ENCODE measurements at places on chromosomes 1 and 21. TPM values are rescaled to one million over a fixed set of nuclear protein-coding genes. Genes with fewer than 3 reads are reported as not detected.

FLG2 gene
- not detected for total RNA-seq

DNA sequence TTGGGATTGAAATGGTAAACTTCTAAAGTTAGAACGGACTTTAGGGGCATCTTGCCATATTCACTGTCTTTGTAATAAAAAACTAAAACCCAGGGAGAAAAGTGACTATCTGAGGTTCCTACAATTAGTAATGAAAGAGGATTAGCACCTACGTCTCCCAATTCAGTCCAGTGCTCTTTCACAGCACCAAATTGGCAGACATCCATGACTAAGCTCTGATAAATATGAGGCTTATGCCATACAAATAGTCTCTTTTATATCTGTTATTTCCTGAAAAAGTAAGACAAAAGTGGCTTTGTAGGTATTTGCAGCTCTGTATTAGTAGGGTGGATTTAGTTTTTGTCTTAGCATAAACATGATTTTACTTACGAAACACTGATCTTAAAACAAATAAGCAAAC lies 315.0 kb upstream of the NRIP1 start:
- H3K4me3 ChIP-seq: no peak overlapping the region
- H3K36me3 ChIP-seq: no peaks in the 10 kb centered on the region
- no peaks in the 10 kb centered on the region for H3K4me1 ChIP-seq
- H3K27me3 ChIP-seq: no peaks in the 10 kb centered on the region

GRCh38 chr1:27941671-27942540 lies 7.1 kb downstream of the SMPDL3B start:
- H3K27me3 ChIP-seq: peaks cover 10% of the 10 kb centered on the region
- H3K4me3 ChIP-seq: no peak overlapping the region

NBPF6 gene
- total RNA-seq: not detected

GRCh38 chr1:184158896-184159681 lies 107.6 kb downstream of the TSEN15 start:
- no peak overlapping the region for H3K4me3 ChIP-seq
- H3K27ac ChIP-seq: no peak overlapping the region
- DNase-seq: no peak
- H3K4me1 ChIP-seq: peaks cover 10% of the 10 kb centered on the region

SPRR1B gene
- 274 TPM for total RNA-seq

CD1E gene
- total RNA-seq: not detected

DNA sequence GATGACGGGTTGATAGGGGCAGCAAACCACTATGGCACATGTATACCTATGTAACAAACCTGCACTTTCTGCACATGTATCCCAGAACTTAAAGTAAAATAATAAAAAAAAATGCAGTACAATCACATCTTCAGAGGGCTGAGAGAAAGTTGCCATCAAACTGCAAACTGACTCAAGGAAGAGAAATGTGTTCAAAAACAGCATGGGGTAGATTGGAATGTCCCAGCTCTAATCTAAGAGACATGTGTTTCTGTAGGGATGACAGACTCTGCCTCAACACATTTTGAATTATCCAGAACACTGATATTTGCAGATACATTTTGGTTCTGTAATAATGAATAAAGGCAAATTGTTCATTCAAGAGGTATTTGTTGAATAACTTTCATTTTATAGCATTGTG lies 171.2 kb upstream of the RUNX1 start:
- H3K36me3 ChIP-seq: no peaks in the 10 kb centered on the region
- no peak overlapping the region for H3K27ac ChIP-seq
- no peak overlapping the region for H3K4me3 ChIP-seq

- H3K27me3 ChIP-seq: no peaks in the 10 kb centered on the region
- H3K36me3 ChIP-seq: peaks cover 16% of the 10 kb centered on the region
- no peaks in the 10 kb centered on the region for H3K4me1 ChIP-seq
- no peak for DNase-seq
- no peak overlapping the region for H3K4me3 ChIP-seq
Measured at GRCh38 chr1:59845091-59845490, 30.3 kb downstream of the HOOK1 start.

GRCh38 chr1:182731852-182732575 lies 47.6 kb upstream of the RGS8 start:
- H3K27me3 ChIP-seq: no peaks in the 10 kb centered on the region
- DNase-seq: no peak
- no peak overlapping the region for H3K4me3 ChIP-seq
- no peak overlapping the region for H3K27ac ChIP-seq
- no peaks in the 10 kb centered on the region for H3K36me3 ChIP-seq
- no peaks in the 10 kb centered on the region for H3K4me1 ChIP-seq

DNA sequence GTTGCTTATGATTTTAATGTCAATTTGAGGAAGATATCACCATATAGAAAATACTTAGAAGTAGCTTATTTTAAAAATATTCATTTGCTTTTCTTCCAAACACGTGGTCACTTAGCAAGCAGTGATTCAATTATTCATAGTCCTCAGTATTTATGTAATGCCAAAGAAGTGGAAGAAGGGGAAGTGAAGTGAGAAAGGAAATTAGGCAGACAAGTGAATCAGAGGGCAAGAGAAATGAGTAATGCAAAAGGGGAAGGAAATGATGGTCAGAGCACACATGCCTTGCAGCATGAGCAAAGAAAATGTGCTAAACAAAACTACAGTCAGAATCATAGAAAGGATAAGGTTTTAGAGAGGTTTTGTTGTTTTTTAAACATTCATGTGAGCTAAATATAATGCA lies 31.8 kb downstream of the SDCCAG8 start:
- peaks cover 6% of the 10 kb centered on the region for H3K4me1 ChIP-seq
- no peak overlapping the region for H3K27ac ChIP-seq
- H3K4me3 ChIP-seq: no peak overlapping the region
- H3K36me3 ChIP-seq: peaks cover 34% of the 10 kb centered on the region
- H3K27me3 ChIP-seq: no peaks in the 10 kb centered on the region

DNA sequence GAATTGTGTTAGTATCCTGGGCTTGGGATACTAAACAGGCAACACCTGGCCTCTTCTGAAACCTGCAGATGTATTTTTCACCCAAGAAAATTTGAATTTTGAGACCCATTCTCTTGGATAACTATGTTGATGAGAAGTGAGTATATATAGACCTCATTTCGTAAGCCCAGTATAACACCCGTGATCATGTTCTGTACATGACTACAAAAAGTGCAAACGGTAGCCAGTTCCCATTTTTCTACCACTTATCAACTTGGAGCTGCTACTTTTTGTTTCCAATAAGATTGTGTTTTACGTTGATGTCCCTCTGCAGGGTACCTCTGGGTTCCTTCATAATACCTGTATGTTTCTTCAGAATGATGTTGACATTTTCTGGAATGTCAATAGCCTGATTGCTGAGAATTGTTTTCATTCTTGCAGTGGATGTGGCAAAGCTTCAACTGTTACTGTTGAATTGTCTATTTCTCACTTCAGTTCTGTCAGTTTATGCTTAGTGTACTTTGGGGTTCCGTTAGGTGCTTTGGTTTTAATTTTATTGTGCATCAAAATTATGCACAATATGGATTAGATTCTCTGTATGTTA lies 48.1 kb downstream of the ZFYVE9 start:
- DNase-seq: no peak
- H3K4me3 ChIP-seq: no peak overlapping the region
- H3K27me3 ChIP-seq: no peaks in the 10 kb centered on the region
- peaks cover 9% of the 10 kb centered on the region for H3K4me1 ChIP-seq
- no peak overlapping the region for H3K27ac ChIP-seq

VHLL gene
- not detected for total RNA-seq

GRCh38 chr1:21517660-21518480 lies 8.6 kb downstream of the ALPL start:
- H3K27me3 ChIP-seq: peaks cover 3% of the 10 kb centered on the region
- H3K27ac ChIP-seq: no peak overlapping the region
- peaks cover 14% of the 10 kb centered on the region for H3K4me1 ChIP-seq
- no peak overlapping the region for H3K4me3 ChIP-seq

DNA sequence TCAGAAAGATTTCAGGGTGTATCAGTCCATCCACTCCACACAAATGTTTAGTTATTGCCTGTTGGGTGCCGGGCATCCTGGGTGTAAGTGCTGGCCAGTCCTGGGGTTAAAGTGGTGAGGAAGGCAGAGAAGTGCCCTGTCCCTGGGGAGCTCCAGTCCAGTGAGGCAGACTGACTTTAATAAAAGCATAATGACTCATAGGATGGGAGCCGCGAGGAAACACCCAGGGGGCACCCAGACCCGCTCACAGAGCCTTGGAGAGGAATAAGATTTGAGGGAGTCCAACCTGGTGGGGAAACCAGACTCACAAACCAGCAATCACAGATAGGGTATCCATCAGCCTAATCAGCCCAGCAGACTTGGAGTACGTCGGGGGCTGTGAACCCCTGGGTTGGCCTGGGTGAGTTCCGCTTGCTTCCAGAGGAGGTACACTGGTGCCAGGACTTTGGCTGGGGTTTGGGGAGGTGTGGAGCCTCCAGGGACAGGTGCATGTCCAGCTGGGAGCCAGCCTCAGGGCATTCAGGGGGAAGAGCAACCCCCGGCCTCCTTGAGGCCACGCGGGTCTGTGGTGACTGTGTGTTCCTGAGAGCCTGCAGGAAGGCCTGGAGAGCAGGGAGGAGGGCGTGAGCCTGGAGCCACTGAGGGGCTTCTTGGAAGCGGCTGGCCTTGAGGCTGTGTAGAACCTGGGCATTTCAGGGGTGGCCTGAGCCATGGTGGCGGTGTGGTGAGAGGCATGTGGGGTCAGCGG lies 3.7 kb downstream of the PEAR1 start:
- DNase-seq: no peak
- H3K27me3 ChIP-seq: peaks cover 58% of the 10 kb centered on the region
- H3K4me3 ChIP-seq: no peak overlapping the region
- H3K4me1 ChIP-seq: peaks cover 41% of the 10 kb centered on the region

DNA sequence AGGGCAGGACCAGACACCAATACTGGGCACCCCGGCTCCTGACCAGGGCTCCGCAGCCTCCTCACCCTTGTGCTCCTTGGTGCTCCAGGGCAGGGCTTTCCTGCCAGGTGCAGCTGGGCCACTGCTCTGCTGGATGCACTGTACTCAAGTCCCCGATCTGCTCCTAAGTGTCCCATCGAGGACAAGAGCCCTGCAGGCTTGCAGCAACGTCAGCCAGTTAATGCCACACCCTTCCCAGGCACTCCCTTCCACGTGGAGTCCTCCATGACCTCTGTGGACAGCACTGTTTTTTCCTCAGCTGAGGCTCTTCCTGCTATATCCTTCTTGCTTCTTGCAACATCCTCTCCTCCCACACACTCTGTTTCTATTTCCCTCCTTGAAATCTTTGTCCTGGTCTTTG lies 94.0 kb upstream of the NGF start:
- no peaks in the 10 kb centered on the region for H3K27me3 ChIP-seq
- peaks cover 7% of the 10 kb centered on the region for H3K4me1 ChIP-seq
- no peak overlapping the region for H3K4me3 ChIP-seq
- DNase-seq: no peak
- H3K36me3 ChIP-seq: no peaks in the 10 kb centered on the region
- peak overlapping the region; percentile 14 for H3K27ac ChIP-seq

JAM2 gene
- total RNA-seq: 10.0 TPM

GRCh38 chr1:78165816-78166215 lies 120.0 kb downstream of the GIPC2 start:
- no peak for DNase-seq
- H3K4me1 ChIP-seq: no peaks in the 10 kb centered on the region
- H3K27ac ChIP-seq: no peak overlapping the region
- H3K27me3 ChIP-seq: no peaks in the 10 kb centered on the region
- no peaks in the 10 kb centered on the region for H3K36me3 ChIP-seq

DNA sequence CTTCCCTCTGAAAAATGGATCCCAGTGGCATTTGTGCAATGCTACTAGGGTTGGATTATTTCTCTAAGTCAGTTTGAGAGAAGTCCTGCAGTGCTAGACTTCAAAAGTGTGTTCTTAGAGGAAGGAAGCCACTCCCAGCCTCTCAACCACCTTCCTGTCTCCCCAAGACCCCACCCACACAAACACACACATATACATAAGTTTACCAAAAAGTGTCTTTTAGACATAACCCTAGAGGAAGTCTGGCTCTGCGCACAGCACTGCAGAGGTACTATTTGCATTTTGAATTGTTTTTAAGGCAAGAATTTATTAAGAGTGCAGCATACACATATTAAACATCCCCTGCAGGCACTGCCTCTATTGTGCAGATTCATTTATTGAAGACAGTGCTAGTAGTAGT lies 127.3 kb downstream of the HHIPL2 start:
- no peaks in the 10 kb centered on the region for H3K4me1 ChIP-seq
- H3K4me3 ChIP-seq: no peak overlapping the region
- no peak for DNase-seq
- H3K36me3 ChIP-seq: no peaks in the 10 kb centered on the region
- H3K27me3 ChIP-seq: peaks cover 14% of the 10 kb centered on the region

- H3K27ac ChIP-seq: no peak overlapping the region
- H3K36me3 ChIP-seq: no peaks in the 10 kb centered on the region
- H3K4me3 ChIP-seq: no peak overlapping the region
- DNase-seq: no peak
- no peaks in the 10 kb centered on the region for H3K27me3 ChIP-seq
Measured at GRCh38 chr1:182806015-182806678, 16.6 kb downstream of the NPL start.

DNA sequence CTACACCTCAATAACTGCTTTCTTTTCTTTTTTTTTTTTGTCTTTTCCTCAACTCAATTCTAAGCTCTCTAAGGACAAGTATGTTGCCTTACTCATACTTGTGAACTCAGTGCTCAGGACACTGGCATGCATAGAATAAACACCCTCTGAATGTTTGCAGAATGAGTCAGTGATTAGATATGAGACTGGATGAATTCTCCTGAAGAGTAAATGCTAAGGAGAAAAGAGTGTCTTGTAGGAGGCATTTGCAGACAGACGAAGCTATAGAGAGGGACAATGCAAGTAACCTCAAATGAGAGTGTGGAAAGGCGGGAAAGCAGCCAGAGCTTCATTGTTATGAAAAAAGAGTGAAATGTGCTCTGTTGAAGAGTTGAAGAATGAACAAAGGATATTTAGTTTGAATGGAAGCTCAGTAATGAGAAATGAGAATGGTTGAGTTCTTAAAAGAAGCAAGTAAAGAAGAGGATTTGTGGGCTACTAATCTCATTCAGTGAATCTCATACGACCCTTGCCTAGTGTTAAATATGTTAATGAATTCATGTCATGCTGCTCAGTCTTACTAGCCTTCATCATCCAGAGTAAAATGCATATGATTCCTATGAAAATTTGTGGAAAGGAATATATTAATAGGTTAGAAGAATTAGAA lies 166.1 kb upstream of the DPYD start:
- no peaks in the 10 kb centered on the region for H3K27me3 ChIP-seq
- no peak for DNase-seq
- no peak overlapping the region for H3K4me3 ChIP-seq
